NCI-H2029 (cell line): ENCODE measurements at places on chromosomes 3 and 15.
A peak's percentile ranks its signal among the peaks of the same experiment; 100 is the strongest.

DNA sequence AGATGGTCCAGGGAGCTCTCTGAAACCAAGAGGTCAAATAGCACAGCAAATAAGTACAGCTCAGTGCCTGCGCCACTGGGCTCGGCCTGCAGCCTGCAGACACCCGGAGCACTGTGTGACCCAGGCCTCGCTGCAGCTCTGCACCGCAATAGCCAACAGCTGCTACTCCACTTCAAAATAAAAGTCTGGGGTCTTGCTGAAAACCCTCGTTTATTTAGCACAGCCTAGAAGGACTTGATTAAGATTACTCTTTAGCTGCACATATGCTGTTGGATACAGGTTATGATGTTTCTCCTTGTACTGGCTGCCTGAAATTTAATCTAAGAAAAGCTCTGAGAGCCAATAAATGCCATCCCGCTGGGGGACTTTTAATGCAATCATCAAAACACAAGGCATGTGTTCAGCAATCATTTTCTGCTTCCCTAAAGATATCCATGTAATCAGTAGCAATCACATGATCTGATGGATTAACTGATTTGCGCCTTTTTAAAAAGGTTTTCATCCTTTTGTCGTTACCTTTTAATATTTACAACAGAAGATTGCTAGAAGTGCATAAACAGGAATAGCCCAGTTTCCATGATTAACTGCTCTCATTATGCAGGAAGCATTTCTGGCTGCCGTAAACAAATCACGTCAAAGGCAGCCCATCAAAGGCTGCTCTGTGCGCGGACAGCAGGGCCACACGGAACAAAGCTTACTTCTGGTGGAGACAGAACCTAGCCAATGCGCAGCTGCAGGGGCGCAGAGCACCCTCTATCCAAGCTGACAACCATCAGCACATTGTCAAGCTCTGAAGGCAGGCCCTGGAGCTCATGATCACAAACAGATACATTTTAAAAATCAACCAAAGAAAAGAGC is 58.8 kb downstream of the CLASP2 start:
- peak; percentile 78 for DNase-seq

DNA sequence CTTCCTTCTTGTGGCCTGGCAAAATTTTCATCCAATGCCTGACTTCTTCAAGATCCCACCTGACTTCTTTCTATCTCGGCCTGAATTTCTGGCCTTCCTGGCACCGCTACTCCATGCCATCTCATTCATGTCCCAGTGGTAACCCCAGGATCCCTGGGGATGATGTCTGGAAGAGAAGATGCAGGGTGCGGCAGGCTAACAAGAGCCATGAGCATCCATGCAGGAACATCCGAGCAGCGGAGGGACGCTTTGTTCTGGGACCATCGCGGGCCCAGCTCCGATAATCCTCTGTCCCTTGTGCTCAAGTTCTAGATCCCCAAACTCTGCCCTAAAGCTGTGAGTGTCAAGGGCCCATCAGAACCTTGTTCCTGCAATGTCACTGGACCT is 10.9 kb downstream of the MYL3 start:
- DNase-seq, result no peak

DNA sequence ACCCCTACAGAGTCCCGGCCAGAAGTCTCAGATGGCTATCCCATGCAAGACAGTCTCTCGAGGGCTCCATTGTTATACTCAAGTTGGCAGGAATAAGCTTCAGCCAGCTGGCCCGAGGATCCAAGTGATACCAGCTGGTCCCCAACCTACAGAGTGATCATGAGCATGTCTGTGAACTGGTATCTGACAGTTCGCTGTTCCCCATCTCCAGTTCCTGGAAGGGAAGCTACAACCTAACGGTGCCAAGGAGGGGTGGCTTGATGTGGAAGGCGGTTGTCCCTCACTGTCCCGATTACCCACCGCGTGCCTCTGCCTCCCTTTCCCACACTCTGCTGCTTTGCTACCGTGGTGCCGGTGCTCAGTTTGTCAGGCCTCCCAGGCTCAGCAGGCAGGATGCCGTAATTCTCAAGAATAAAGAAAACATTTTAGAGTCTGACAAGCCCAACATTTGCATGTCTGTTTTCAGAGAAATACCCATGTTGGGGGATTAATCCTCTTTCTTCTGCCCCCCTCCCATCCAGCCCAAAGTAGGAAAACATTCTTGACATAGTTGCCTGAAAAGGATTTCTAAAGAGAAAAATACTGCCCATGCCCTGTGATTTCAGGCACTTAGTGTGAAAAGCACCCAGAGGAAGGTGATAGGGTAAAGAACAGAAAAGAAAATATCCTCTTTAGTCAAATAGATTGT is 49.4 kb upstream of the HES1 start:
- DNase-seq, result no peak

- no peak for DNase-seq
These were observed 8.6 kb downstream of the GLT8D1 start for GRCh38 chr3:52696830-52697631.

DNA sequence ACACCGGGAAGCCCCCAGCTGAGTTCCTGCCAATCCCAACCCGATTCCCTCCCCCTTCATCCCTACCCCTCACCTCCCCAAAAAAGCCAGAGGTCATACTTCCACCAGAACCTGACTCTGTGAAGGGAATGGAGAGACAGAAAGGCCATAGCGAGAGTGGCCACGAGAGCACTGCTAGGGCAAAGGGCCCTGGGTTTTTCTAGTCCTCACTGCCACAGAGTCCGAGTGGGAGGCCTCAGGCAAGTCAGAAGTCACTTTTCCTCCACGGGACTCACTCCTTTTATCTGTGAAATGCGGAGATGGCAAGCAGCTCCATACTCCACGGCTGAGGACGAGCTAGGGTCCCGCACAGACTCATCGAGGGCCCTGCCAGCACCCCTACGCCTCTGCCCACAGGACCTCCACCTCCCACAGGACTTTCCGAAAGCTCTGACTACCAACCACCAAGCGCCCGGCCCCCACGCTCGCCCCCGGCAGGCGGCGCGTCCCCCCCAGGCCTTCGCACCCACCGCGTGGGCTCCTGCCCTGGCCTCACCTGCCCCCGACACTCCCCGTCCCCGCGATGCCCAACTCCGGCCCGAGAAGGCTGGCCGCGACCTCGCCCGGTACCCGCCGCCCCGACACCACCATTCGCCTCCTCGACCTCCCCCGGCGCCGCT is 792 bp downstream of the ATP13A3 start:
- DNase-seq, result no peak

DNA sequence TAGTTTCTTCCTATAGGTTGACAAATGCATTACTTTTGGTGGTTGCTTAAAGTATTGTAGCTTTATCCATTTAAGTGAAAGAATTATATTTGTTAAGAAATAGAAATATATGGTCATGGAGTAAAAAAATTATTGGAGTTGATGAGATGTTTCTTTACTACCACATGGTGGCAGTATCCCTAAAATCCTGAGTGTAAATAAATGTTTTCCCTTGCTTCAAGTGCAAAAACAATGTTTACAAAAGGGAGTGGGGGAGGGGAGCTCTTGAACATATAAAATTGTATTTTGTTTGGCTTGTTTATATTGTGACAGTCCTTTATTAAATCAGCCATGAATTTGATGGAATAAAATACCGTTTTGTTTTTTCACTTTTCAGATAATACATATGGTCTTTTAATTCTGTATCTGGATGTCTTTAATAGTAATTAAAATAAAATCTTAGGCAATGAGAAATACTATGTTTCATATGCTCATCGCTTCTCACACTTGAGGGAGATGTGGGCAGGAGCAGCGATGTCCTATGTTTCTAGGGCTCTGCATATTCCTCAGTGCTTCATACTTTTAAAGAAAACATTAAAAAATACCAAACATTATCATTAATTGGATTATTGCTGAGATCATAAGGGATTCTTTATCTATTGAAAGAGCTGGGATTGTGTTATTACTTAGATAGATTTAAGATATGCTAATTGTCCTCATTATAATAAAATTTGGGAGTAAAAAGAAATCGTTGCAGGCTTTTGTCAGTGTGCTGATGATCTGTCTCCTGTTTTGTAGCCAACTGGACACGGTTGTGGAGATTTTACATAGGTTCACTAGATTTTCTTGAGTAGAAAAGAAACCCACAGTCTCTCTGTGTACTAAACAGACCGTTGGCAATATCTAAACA is 349.7 kb downstream of the TUSC7 start:
- DNase-seq, result peak; percentile 45

- DNase-seq, result no peak
These were observed 28.9 kb downstream of the CLDN18 start for GRCh38 chr3:138038725-138039462.

- no peak for DNase-seq
These were observed 869.5 kb downstream of the SI start for GRCh38 chr3:164208821-164209220.

DNA sequence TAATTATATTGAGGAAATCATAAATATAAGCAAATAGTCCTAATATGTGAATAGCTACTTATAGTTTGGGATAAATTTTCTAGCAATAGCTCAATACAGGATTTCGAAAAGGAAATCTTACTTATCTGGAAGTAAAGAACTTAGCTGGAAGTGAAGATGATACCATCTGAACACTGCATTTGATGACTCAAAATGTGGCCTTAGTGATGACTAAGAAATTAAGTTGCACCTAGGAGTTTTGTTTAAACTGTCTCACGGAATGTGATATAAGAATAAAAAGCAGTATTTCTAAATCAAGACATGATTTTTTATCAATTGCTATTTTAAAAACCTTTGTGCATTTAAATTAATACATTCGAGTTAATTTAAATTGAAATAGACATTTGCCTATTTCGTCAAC is 91.2 kb downstream of the EOMES start:
- DNase-seq, result no peak

DNA sequence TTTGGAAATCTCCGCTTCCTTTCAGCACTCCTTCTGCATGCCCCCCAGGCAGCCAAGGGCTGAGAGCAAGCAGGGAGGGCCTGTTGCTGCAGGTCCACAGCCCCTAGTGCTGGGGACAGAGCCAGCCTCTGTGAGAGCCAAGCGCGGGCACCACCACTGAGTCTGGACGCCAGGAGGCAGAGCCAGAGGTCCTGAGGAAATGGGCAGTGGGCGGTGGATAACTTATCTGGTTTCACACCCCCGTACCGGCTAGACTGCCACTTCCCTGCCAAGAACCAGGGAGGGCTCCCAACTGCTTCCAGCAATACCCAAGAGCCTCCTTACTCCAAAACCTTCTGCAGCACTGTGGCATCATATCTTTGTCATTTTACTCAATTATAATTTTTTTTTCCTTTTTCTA is 141.6 kb upstream of the IGF1R start:
- no peak for DNase-seq

DNA sequence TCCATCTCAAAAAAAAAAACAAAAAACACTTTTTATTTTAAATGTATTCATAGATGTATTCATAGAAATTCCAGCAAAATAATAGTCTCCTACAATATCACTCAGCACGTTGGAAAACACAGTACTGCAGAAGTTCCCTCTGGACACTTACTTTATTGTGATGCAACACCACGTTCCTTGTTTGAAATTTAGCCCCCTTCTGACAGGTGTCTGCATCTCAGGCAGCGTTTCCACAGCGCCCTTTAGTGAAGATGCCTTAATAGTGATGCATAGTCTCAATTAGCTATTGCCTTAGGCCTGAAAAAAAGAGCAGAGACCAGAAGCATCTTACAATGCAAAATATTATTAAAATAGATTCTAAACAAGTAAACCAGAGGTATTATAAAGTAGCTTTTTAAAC is 20.3 kb downstream of the IL12A start:
- DNase-seq, result no peak

- no peak for DNase-seq
These were observed 32.7 kb upstream of the CSPG4 start for GRCh38 chr15:75745305-75745704.

GRCh38 chr3:142849148-142849547 is 39.7 kb downstream of the PCOLCE2 start:
- no peak for DNase-seq

DNA sequence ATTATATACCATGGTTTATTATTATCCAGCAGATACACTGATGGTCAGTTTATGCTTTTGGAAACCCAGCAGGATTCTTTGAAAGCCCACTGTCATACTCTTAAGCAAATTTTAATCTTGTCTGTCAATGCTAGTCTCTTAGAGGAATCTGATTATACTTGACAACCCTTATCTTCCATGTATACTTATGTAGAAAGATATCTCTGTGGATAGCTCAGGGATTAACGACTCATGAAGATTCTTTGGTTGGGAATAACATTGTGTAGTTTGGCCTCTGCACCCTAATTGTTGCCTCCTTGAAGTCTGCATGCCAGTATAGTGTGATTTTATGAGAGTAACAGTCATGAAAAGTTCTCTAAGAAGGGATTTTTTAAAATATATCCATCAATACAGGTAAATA is 33.0 kb downstream of the FILIP1L start:
- DNase-seq, result no peak

- no peak for DNase-seq
These were observed 90.9 kb upstream of the CGNL1 start for GRCh38 chr15:57285386-57285785.

DNA sequence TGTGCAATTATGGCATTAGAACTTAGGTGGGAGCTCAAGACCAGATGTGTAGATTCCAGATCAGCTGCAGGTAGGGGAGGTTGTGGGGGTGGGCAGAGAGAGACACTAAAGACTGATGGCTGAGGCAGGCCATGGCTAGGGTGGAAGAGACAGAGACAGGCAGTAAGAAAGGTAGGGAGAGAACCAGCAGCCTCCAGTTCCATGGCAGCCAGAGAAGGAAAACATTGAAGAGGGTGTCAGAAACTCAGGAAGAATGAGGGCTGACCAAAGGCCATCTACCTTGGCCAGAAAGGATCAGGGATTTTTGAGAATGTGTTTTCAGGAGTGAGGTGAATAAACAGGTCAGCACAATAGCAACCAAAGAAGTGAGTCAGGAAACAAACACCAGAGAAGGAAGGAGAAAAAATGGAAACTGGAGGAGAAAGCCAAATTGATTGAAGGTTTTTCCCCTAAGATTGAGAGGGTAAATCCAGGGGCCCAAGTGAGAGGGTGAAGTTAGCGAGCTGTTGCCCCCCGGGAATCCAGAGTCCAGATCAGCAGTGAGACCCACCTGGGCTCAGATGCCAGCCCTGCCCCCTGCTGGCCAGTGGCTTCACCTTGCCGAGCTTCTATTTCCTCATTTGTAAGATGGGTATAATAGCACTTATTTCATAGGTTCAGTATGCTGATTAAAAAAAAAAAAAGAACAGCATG is 41.0 kb downstream of the ABHD2 start:
- DNase-seq, result peak; percentile 25

- DNase-seq, result no peak
These were observed 16.3 kb downstream of the ITGA11 start for GRCh38 chr15:68415501-68416157.
